ENCODE measurements at places on chromosomes 13 and 19. TPM values are rescaled to one million over a fixed set of nuclear protein-coding genes. Genes with fewer than 3 reads are reported as not detected.

GRCh38 chr19:3178377-3178972, at the start of gene S1PR4:
TSS of gene S1PR4 (plus strand) at chr19:3178769. CDS start at chr19:3178793, 24 bp downstream.
- H3K36me3 ChIP-seq: peaks cover 11% of the 10 kb centered on the region
- H3K27ac ChIP-seq: peak within 1 kb of the TSS; percentile 98
- H3K4me1 ChIP-seq: peaks cover 23% of the 10 kb centered on the region
- DNase-seq: peak; percentile 47
- H3K27me3 ChIP-seq: no peaks in the 10 kb centered on the region

DNA sequence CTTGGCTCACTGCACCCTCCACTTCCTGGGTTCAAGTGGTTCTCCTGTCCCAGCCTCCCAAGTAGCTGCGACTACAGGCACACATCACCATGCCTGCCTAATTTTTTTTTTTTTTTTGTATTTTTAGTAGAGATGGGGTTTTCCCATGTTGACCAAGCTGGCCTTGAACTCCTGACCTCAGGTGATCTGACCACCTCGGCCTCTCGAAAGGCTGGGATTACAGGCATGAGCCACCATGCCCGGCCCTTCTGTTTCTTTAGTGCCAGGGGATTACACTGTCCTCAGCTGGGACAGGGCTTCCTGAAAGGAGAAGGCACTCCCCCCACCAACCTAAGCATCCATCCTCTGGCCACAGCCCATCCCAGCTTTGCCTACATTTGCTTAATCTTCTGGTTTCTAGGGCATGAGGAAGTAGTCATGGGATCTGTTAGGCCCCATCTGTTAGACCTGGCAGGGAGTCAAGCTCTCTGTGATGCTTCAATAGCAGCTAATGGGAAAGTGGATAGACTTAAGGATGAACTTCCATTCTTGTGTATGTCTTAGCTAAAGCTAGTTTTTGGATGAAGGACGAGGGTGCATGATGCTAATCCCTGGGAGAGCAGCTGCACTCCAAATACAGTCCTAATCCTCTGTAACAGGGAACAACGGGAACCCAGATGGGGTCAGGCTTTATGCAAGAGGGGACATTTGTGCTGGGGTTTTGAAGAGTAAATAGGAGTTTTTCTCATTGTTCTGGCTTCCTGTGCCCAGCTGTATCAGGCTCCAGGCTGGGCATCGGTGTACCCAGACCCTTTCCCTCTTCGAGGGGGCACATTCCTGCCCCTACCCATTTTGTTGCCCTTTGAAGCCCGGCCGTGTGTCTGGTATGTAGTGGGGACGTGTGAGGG, 2.6 kb downstream of the VAV1 start:
- peaks cover 10% of the 10 kb centered on the region for H3K36me3 ChIP-seq
- no peak for DNase-seq
- peaks cover 49% of the 10 kb centered on the region for H3K4me1 ChIP-seq
- no peaks in the 10 kb centered on the region for H3K27me3 ChIP-seq

DNA sequence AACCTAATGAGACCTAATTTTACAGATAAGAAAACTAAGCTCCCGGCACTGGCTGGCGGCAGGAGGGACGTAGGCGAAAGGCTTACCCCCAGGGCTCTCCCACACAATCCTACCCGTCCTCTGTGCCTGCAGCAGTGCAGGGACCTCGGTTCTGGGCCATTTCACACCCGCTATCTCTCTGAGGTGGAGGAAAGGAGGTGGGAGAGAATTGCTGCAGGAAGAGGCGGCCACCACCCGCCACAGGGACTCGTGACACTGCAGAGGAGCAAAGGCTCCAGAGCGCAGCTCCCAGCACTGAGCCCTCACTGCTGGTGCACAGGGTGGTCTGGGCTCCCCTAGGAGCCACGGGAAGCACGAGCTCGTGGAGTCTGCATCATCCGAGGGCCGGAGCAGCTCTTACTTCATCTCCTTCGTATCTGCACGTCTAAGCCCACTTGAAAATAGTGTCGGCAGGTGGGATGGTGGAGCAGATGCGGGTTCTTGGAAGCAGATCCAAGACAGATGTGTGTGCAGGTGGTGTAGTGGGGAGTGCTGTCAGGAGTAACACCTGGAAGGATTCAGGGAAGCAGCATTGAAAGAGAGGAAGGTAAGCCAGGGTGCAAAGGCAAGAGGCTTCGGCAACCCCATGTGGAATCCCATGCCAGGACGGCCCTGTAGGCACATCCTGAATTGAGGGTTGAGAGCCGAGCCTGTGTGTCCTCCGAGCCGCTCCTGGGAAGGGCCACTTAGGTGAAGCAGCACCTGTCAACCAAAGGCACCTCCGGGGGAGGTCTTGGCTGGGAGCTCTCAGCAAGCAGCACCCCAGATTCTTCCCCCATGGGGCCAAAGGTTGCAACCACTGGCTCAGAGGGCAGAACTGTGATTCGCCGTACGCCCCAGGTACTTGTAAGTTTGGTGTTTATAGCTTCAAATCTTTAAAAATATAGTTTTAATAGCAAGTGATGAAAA, 115.8 kb upstream of the SPACA7 start:
- H3K4me3 ChIP-seq: no peak overlapping the region
- no peaks in the 10 kb centered on the region for H3K36me3 ChIP-seq
- no peak for DNase-seq
- H3K27me3 ChIP-seq: peaks cover 30% of the 10 kb centered on the region

C1QTNF9B gene
- not detected for total RNA-seq

CDX2 gene
- not detected for total RNA-seq
